NCI-H2081 (cell line): ENCODE measurements at places on chromosomes 2 and 18.

- DNase-seq: no peak
These were observed 45.1 kb downstream of the RPL31 start for GRCh38 chr2:101047075-101047766.

- no peak for DNase-seq
These were observed 12.6 kb upstream of the PROM2 start for GRCh38 chr2:95261602-95262001.

DNA sequence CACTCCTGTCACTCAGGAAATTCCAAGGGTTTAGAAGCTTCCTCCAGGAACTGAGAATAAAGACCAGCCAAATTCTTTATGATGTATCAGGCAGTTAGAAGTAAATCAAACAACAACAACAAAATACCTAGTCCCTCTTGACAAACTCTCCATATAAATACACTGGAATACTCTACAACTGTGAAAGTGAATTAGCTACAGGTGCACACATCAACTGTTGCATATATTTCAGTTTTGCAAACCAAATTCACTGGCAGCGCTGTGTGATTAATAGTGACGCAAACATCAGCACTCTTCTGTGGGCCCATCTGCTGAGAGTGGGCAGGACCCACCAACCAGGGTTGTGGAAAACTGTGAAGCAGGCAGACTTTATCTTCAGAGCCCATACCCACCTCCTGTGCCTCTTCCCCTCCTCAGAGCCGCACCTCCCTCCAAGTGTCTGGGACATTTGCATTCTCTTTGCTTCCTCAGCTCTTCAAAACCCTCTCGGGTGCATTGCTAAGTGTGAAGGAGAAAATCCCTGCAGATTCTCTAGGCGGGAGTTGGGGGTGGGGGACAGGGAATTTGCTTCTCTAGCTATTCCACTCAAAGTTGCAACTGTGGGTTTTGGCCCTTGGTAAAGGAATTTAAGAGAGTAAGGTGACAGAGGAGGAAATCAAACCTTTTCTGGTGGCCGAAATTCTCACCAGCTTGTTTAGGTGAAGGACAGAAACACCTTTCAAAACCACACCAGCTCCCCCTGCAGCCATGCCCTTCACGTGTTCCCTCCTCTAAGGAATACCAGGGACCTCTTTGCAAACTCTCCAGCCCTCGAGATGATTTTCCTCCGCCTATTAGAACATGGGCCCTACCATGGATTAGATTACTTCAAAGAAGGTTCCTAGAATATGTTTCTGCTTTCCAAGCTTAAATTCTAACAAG is 119.3 kb downstream of the MRO start:
- no peak for DNase-seq

DNA sequence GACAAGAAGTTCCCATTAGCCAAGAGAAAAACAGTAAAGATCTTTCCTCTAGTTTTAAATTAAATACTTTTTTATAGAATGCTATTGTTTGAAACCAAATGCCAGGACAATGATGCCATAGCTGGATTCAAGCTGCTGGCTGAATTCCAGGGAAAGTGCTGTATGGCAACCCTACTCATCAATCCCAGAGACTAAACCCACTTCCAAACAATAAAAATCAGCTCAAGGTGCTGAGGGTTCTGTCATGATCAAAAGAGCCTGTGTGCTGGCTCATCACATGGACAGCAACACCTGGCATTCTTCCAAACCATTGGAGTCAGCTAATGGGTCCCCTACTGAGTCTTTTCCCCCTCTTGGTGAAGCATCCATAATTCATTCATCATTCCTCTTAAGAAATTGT is 53.7 kb upstream of the PARD3B start:
- no peak for DNase-seq

DNA sequence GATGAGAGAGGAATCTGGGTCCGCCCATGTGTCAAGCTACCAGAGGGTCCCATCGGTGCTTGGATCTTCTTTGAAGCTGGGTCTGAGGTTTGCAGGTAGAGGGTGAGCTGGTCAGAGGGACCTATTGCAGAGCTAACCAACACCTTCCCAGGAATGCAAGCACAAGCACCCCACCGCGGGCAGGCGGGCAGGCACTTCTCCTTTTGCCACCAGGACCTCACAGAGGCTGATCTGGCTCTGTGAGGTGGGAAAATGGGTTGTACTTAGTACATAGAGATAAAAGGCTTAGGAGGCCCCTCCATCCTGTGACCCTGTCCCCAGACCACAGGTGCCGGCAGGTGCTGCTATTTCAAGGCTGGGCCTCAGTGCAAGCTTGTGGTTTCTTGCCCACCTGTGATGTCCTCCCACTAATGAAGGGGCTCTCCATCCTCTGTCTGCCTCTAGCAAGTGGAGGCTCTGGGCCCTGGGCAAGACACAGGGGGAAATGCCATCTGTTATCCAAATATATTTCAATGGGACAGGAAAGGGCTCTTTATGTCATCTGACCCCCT is 31.4 kb upstream of the IL37 start:
- DNase-seq: no peak
